GM12864 (cell line): ENCODE measurements at places on chromosomes 4 and X.

GRCh38 chr4:173879509-173879908 is 349.5 kb upstream of the HAND2 start:
- DNase-seq = no peak

DNA sequence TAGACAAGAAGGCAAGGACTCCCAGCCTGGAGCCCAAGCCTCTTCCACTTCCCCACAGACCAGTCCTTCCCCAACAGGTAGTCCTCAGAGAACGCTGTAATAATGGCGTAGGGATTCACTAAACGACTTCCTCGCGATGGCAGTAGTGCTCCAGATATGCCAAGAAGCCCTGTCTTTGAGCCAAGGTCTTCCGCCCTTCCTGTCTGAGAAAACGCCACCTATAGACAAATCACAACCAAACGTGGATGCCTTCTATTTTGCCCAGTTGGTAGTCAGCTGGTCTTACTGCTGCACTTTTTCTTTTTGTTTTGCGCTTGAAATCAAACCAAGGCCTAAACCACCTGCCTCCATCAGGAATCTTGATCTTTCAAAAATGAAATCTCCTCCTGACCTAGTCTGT is 203.3 kb downstream of the OR13H1 start:
- DNase-seq = no peak

DNA sequence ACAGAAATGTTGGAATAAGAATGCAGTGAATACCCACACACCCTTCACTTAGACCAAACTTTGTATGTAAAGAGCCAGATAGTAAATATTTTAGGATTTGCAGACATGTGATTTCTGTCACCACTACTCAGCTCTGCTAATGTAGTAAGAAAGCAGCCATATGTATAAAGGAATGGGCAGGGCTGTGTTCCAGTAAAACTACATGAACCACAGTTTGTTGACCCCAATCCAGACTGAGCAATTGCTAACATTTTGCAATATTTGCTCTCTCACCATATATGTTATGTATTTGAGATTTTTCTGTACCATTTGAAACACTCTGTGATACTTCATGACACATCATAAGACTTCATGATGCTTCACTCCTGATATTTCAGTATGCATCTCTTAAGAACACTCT is 32.0 kb upstream of the TBC1D1 start:
- no peak for DNase-seq

DNA sequence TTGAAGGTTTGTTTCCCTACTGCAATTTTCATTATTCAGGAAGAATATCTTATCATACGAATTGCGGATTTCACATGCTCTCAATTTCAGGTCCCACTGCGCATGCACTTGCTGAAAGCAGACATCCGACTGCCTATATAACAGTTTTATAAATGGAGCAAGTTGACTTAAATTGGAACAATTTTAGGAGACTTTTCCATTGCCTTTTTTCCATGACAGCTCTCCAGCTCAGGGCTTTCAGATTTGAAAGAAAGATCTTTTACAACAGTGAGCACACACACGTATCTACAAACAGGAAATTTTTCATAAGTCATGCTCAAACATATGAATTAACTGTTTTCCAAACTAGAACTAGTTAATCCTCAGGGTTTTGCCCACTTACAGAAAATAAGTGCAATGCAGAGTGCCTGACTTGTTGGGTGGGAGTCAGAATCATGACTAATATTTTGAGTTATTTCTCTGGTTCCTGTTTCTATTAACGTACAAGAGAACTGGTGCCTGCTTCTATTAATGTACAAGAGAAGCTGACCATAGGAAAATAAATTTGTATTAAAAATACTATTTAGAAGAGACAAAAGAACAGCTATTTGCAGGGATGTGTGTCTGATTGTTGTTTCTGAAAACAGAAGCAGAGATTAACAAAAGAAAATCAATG is 137.9 kb downstream of the GPC3 start:
- DNase-seq = no peak

DNA sequence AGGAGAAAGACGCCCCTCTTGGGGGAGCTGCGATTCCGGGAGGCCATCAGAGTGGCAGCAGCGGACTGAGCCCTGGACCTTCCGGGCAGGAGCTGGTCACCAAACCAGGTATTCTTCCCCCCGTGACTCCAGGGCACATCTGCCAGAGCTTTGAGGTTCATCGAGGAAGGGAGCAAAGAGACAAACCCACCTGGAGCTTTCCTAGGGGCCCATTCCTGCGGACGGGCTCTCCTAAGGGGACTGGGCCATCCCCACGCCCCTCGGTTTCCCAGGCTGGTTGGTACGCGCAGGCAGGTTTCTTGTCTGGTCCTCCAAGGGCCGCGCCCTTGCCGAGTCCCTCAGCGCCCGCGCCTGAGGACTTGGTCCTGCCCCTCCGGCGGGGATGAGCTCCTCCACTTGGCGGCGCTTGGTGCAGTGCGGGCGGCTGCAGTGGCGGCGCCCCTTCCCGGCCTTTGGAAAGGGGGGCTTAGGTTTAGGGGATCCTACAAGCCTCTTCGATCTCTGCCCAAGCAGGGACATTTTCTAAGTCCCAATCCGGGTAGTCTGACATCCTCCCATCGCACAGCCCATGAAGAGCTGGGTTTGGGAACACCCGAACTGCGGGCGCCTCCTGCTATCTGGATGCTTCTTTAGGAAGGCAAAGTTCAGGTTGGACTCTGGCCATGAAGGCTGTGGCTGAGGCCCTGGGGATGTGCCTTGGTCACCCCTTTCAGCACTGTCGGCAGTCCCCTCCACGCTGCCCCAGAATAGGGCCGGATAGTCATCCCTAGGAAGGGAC is 538 bp downstream of the STBD1 start:
- no peak for DNase-seq

DNA sequence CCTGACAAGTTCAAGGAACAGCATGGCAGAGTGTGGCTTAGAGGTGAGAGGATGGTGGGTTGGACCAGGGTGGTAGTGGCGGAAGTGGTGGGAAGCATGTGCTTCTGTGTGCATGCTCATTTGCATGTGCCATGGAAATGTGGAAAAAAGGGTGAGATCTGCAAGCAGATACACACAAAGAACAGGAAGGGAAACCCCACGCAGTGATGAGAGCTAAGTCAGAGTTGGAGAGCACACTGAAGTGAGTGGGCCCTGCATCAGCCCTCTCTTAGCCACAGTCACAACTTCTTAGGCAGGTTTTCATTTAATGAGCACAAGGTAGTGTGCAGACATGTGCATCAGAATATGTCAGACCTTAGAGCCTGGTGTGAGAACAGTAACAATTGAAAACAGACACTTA is 483.8 kb downstream of the AFF2 start:
- DNase-seq = no peak

DNA sequence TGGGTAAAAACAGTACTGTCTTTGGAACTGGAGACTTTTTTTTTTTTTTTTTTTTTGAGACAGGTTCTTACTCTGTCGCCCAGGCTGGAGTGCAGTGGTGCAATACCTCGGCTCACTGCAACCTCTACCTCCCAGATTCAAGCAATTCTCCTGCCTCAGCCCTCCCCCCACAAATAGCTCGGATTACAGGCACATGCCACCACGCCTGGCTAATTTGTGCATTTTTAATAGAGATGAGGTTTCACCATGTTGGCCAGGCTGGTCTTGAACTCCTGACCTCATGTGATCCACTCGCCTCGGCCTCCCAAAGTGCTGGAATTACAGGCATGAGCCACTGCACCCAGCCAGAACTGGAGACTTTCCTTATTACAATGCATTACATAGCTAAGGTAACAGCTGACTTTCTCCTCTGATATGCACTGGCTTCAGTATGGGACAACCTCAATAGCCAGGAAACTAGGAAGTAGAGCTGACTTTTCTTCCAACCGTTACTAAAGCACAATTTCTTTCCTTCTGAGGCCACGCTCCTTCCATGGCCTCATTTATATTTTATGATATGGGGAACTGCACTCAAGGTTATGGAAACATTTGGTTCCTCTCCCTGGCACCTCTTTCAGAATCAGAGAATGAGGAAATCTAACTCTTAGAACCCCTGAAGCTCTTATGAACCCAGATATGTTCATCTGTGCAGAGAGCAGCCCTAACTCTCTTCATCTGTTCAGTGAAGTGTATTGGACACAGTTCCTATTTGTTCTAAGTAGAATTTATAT is 53.5 kb upstream of the FAM9B start:
- DNase-seq = no peak

GRCh38 chr4:1416051-1416947 is 10.1 kb upstream of the NKX1-1 start:
- DNase-seq = no peak

DNA sequence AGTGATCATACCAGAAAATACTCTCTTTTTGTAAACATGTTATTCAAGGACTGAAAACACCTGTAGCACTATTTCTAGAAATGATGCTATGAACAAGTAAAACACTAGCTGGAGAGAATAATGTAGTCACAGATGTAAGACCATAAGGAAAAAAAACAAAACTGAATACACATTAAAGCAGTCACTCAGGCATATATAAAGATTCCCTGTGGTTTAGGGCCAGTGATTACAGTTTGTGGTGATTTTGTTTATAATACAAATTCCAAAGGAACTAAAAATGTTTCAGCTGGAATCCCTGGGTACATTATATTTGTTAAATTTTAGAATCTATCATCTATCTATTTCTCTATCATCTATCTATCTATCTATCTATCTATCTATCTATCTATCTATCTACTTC is 777.8 kb upstream of the FRG1 start:
- no peak for DNase-seq

- no peak for DNase-seq
Measured at GRCh38 chr4:7717161-7717560, 222.5 kb downstream of the AFAP1 start.

GRCh38 chr4:149349541-149349940 is 466.1 kb downstream of the IQCM start:
- DNase-seq = no peak

DNA sequence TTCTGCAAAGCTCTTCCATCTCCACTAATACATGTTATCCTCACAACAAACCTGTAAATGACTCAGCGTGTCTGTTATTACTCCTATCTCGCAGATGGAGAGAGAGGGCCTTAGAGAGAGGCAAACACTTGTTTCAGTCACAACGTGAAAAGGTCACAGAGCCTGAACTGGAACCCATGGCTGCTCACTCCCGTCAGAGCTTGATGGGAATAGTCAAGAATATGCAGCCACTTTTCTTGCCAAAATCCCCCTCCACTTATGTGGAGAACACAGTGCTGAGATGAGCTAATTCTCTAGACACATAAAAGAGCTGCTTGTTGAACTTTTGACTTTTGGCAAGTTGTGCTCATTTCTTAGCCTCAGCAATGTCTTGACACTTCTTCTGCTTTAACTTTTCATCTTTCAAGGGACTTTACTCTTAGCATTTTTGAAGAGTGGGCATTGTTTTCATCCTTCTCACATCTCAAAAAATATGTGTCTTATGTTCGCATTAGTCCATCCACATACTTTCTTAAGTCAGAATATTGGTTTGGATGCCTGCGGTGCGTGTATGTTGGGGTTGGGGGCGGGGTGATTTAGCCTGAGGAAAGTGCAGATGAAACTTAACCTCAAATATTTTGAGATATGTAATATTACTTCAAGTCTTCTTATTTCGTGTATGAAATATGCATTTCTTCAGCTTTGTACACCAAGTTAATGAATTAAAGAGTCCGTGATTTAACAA is 69.2 kb downstream of the SYNPO2 start:
- no peak for DNase-seq

GRCh38 chr4:31236639-31237173 is 516.5 kb downstream of the PCDH7 start:
- DNase-seq = no peak

DNA sequence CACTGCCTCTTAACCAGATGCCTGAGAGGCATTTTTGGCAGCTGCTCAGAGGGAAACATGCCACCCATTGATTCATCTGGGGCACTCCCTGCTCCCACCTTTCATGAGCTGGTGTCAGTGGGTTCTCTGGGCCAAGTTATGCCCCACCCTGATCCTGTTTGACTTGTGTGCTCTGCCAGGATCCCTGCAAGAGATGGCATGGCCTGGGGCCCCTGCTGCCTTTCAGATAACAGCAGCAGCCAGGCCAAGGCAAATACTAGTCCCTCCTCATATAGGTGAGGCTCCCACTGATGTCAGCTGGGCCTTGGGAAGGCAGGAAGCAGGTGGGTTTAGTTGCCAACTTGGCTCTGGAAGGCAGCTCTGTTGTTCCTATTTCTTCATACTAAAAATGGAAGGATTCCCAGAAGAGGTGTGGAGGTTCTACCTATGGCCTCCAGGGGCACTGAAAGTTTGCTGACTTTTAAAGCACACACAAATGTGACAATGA is 192.9 kb upstream of the RBPJ start:
- no peak for DNase-seq

GRCh38 chrX:140507982-140508305 is 3.1 kb upstream of the SOX3 start:
- DNase-seq = no peak
